EL (cell line): ENCODE measurements at places on chromosomes 2 and 18.

GRCh38 chr2:18396329-18397010 is 164.0 kb downstream of the RDH14 start:
- DNase-seq = no peak

- DNase-seq = no peak
Observed at GRCh38 chr2:27689424-27689823, 25.7 kb downstream of the SLC4A1AP start.

- peak; percentile 37 for DNase-seq
Observed at GRCh38 chr18:63365876-63366212, 1.2 kb downstream of the KDSR start.

DNA sequence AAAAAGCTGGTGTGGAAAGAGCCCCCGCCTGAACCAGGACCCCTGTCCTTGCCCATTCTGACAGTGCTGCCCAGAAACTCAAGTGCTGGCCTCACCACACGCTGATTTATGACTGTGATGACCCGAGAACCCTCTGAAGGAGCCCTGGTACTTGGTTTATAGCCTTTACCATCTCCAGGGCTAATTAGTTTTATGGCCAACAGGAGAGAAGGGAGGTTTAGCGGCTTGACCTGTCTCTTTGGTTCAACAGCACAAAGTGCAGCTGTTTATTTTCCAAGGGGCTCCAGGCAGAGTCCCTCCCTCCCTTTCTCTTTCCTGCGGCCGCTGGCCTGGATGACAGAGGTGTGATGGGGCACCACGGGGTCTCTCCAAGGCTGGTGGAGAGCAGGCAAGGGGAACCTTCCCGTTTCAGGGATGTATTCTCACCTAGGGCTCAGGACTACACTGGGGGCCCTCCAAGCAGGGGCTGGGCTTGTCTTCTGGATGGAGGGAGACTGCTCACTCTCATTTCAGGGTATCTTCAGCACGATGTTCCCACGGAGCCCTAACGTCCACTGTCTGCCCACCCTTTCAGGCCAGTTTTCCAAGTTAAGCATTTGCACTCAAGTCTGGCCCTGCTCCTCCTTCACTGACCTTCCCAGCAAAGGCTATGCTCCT is 174.2 kb upstream of the GLI2 start:
- DNase-seq = no peak

- DNase-seq = no peak
Observed at GRCh38 chr18:41170346-41170745, 784.7 kb upstream of the PIK3C3 start.

GRCh38 chr18:48973731-48974130 is 23.0 kb upstream of the SMAD7 start:
- no peak for DNase-seq

DNA sequence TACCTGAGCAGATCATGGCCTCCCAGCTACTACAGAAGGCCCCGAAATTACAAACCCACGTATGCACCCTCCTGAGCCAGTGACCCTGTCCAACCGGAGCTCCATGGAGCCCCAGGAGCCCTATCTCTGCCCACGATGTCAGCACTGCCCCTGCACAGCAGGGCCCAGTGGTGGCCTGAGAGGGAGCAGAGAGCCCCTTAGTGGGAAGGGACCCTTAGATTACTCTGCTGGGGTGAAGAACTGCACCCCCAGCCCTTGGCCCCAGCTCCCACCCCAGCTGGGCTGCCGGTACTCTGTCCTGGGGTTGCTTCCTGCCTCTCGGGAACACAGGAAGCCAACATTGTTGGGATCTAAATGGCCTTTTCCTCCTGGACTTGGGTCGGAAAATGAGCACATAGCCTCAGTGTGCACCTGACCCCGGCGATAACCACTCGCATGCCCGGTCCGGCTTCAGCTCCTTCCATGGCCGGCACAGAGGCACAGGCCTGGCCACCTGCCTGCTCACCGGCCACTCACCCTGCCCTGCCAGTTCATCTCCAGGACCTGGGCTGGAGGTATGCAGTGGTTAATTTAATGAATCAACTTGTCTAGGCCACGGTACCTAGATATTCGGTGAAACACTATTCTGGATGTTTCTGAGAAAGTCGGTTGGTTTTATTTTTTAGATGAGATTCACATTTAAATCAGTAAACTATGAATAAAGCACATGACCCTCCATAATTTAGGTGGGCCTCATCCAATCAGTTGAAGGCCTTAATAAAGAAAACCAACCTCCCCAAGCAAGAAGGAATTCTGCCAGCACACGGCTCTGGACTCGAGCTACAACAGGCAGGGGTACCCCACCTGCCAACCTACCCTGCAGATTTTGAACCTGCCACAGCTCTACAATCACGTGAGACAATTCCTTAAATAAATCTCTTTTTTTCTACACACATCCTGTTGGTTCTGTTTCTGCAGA is 19.2 kb downstream of the TNS1 start:
- no peak for DNase-seq

GRCh38 chr2:206154197-206154596 is 5.0 kb downstream of the NDUFS1 start:
- DNase-seq = no peak

DNA sequence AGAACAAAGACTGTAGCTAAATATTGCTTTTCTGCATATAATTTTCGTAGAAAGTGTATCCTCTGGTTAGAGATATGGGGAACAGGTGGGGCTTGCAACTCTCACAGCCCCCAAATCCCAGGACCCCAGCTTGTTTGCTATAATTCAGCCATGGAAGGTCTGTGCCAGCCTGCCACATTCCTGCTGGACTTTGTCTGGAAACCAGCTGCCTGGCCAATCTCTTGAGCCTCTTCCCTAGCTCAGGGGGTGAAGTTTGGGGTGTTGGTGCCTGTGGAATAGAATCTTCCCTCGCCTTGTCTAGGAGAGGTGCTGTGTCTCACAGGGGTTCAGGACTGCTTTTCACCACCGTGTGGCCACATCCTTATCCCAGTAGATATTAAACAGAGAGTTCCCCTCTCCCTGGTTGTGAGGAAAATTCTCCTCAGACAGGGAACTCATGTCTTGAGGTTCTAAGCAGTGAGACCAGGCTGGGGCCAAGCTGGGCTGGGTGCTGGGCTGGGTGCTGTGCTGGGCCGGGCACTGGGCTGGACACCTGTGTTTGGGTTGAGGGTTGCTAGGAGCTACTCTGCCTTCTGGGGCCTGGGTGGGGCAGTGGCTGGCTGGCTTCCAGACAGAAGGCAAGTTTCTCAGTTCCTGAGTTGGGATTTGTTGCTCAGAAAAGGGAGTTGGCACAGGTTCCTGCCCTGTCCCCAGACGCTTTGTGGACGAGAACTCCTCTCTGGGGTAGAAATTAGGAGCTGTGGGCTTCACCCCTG is 12.3 kb downstream of the TOGARAM2 start:
- DNase-seq = no peak

- DNase-seq = no peak
Observed at GRCh38 chr2:29070526-29070925, 3.8 kb downstream of the PCARE start.

GRCh38 chr2:2646433-2647051 is 315.5 kb upstream of the MYT1L start:
- DNase-seq = no peak

- no peak for DNase-seq
Observed at GRCh38 chr18:2895391-2895790, 48.6 kb downstream of the EMILIN2 start.

GRCh38 chr2:226738191-226738820 is 61.3 kb downstream of the IRS1 start:
- DNase-seq = no peak

DNA sequence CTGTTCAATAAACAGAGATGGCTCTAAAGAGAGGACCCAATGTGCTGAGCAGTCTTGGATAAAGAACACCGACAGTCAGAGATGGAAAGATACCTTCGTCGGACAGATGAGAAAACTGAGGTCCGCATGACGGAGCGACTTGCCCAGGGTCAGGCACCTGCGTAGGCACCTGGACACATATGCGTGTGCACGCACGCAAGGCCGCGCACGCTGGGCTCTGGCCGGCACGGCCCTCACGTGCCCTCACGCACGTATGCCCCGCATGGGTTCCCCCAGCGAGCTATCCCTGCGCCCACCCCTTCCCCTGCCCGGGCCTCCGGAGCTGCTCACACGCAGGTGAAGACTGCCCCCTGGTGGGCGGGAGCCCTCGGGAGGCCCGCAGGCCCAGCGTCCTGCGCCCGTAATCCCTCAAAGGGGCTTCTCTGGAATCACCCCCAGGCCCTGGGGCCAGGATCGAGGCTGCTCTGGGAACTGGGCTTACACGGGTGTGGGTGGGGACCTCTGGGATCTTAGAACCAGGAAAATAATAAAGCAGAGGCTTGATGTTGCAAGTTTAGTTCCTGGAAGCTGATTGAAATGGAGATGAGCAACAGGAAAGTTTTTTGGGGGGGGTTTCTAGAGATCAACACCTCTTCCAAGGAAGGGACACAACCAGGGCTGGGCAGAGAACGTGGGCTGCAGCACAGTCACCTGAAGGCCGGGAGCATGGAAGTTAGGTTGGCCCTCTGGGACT is 246.3 kb downstream of the TNS1 start:
- peak; percentile 62 for DNase-seq

DNA sequence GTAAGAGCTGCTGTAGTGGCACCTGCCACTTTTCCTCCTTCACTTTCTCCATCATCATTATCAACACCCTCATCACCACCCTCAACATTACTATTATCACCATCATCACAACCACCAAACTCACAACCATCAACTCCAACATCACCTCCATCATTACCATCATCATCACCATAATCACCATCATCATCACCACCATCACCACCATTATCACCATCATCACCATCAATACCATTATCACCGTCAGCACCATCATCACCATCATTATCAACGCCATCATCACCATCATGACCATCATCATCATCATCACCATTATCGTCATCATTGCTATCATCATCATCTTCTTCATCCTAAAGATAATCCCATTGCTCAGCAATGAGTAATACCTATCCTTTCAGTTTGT is 255.8 kb downstream of the CYRIA start:
- DNase-seq = no peak

DNA sequence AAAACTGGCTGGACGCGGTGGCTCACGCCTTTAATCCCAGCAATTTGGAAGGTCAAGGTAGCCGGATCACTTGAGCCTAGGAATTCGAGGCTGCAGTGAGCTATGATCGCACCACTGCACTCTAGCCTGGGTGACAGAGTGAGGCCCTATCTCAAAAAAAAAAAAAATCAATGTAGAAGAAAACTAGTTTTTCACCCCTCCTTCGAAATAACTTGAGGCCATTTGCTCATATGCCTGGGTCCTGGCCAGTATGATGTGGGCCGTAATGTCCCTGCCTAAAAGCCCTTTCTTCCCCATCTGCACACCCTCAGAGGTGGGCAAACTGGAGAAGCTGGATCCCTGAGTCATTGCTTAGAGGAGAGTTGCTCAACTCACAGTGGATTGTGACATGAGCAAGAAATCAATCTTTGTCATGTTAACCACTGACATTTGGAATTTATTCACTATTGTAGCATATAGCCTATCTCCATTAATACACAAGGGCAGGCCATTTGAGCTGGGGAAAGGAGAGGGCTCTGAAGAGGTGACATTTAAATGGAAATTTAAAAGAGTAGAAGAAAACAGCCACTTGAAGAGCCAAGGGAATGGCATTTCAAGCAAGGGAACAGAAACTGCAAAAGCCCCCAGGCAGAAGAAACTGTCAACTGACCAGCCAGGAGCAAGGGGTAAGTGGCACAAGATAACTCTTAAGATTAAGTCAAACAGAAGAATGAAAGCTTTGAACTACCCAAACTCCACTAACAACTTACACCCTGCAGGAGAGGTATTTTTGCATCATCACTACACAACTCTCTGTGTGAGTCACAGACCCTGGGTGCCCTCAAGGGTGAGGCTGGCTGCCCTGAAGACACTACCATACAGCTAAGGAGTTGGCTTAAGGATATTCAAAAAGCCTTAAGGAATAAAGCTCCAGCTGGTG is 7.6 kb upstream of the METTL21A start:
- DNase-seq = peak; percentile 80

- DNase-seq = no peak
Observed at GRCh38 chr2:98935777-98936352, at the start of gene CRACDL. TSS of gene CRACDL (minus strand) at chr2:98936225. CDS start at chr2:98846800, 89,425 bp downstream.

GRCh38 chr2:164060031-164060430 is 324.2 kb upstream of the FIGN start:
- no peak for DNase-seq

DNA sequence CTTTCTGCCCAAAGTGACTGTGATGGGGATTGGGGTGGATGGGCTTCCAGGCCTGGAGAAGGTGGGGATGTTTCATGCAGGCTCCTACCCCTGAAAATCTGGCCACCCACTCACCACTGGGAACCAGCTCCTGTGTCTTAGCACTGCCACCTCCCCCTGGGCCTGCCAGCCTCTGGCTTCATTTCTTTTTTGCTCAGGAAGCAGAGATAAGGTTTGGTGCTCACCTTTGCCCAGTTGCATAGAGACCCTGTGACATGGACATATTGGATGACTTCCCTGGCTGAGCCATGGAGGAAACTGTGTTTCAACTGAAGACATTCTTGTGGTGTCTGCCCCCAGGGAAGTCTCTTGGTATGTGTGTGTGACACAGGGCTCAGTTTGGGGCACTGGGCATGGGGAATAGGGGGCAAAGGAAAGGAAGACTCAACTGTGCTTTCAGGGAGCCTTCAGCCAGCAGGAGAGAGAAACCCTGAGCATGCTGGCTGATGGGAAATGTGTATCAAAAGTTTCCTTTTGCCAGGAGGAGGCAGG is 16.7 kb downstream of the CTIF start:
- no peak for DNase-seq
